ENCODE measurements at places on chromosomes 1 and 21.

DNA sequence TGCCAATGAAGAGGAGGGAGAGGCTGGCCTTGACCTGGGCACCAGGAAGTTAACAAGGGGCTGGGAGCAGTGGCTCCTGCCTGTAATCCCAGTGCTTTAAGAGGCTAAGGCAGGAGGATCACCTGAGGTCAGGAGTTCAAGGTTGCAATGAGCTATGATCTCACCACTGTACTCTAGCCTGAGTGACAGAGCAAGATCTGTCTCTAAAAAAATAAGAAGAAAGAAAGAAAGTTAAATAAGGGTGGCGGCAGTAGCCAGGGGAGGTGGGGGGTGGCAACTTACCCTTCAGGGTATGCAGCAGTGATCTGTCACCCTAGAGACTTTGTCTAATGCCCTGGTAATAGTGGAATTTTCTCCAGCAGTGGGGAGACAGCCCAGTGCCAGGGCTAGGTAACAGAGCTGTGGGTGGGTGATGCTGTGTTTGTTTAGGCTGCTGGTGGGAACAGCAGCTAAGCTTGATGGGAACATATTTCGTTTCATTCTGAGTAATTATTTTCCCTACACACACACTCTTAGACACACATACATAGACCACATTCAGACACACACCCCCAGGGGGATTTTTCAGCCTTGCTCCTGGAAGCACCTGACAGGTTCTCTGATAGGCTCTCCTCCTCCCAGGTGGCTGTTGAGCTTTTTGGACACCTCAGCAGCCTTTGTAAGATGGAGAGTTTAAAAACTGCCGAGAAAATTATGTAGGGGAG lies 11.3 kb upstream of the SYT6 start:
- no peak for ATAC-seq

DNA sequence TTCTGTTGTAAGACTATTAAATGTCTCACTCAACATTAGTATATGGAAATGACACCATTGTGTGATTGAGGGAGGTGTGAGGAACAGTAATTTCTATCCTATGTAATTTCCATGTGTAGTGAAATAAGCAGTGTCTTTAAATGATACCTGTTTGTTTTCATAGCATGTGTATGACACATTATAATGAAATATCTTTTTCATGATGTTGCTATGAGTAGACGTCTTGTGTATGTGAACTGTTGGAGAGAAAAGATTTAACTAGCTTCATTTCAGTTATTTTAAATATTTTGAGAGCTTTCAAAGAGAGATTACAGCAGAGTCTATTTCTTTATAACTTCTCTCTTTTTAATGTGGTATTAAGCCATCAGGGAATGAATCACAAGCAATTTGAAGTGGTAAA lies 71.5 kb upstream of the QSOX1 start:
- no peak for ATAC-seq

DNA sequence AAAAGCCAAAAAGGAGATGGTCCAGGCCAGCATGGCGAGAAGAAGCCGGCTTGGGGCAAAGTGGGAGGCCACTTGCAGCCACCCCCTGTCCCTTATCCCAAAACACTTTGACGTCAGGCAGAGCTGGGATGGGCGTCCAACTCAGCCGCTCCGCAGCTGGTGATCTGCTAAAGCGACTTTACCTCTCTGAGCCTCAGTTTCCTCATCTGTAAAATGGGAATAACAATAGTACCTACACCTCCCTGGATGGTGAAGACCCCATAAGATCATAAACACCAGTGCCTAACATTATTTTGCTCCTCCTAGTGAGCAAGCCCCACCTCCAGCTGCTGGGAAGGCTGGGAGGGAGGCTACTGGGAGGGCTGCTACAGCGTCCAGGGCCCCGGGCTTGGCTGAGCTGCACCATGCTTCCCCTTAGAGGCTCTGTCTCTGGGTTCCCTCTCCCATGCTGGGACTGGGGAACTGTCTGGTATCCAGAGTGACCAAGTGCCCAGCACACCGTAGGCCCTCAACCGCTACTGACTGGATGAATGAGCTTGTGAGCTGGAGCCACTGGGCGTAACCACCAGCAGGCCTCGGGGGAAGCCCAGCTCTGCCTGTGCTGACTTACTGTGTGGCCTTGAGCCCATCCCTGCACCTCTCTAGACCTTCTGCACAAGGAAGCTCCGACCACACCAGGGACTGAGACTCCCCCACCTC lies 18.3 kb downstream of the IFFO2 start:
- ATAC-seq: no peak

DNA sequence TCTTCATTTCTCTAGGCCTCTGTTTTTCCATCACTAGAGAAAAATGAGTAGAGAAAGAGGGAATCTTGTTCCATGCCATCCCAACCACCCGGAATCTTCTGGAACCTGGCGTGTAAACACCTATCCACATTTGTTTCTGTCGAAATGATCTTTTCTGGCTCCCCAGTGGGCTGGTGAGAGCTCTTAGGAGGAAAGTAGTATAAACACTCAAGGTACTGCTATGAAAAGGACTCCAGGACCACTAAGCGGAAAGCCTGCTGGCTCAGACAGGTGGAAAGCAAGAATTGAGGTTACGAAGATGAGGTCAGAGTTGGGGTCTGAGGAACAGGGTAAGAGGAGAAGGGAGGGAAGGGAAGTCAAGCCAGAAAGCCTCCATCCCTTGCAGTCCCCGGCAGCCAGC lies 90.8 kb downstream of the PLXNA2 start:
- ATAC-seq: no peak

DNA sequence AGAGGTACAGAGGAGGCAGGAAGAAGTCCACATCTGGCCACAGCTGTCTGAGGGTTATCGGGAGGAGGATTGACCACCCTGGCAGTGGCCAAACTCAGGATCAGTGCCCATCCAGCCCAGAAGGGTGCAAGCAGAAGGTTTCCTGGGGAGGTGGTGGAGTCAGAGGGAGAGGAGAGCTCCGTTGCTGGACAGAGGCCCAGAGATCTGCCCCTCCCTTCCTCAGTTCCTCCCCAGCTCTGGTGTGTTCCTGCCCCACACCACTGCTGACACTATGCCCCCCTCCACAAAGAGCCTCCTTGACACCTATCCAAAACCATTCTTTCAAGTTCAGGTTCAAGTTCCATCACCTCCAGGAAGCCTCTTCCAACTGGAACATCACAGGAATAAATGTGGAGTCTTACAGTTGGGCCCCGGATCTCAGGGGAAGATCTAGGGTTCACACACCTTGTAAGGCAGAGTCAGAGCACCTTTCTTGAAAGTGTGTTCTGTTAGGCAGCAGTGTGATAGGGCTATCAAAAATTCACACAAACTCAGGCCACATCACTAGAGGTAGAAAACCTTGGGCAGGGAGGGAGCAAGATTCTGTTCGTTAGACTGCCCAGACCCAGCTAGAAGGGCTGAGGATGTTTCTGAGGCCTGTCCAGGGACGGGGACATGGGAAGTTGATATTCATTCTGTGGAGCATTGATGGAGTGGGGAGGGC lies 7.4 kb downstream of the LDLRAD1 start:
- ATAC-seq: no peak
